Activated CD4-positive, alpha-beta T cell treated with anti-CD3 and anti-CD28 coated beads, Interleukin-2, Interleukin-6, amounts not matched to agents 100 ng/mL and 50 ng/mL, durations not matched to agents 16 hours and 8 hours (primary cell): ENCODE measurements at places on chromosomes 13 and 19.

- DNase-seq, result no peak
Observed at GRCh38 chr13:18948664-18949488, 232.7 kb downstream of the TUBA3C start.

- DNase-seq, result no peak
Observed at GRCh38 chr13:106529415-106530170, 5.9 kb downstream of the EFNB2 start.

- DNase-seq, result peak; percentile 25
Observed at GRCh38 chr13:32415019-32415418, 12.9 kb downstream of the N4BP2L1 start.

DNA sequence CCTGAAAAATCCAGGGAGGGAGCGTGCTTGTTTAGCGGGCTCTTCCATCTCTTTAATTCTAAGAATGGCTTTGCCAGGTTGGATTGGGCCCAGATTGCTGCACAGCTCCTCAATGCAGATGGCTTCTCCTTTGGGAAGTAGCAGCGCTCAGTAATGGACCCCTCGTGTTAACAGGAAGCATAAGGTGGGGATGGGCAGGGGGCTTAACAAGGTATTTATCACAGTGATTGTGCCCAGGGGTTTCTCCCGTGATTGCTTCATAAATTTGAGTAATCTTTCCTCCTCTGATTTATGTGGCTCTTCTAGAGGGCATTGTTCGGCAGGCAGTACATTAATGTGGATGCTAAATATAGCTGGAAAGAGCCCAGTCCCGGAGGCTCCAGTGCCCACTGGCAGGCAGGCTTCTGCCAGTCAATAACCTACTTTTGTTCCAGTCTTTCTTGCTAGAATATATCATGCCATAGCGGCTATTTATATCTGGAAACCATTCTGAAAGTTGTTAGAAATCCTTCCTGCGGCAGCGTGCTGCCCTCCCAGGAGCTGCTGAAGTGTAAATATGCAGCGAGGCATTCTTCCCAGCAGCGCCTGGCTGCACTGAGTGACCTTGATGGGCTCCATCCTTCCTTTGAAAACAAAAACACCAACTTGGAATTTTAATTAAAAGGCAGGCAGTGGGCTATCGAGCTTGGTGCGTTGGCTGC lies 65.0 kb downstream of the FGF9 start:
- no peak for DNase-seq

DNA sequence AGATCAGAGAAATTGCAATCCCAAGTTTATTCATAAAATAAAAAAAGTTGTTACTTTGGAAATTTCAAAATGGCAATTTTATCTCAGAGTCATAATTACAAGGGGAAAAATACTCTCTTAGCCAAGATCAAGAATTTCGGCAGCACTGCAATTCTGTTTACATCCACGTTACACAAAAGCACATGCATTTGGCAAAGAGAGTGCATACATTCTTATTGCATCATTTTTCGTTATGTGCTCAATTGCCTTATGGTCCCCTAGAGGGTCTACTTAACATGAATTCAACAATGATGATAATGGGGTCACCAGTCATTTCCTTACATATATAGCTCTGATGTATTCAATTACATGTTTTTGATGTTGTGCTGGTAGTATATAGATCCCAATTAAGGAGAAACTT lies 498.0 kb downstream of the DIAPH3 start:
- no peak for DNase-seq

GRCh38 chr13:25525884-25526283 lies 154.1 kb downstream of the ATP8A2 start:
- no peak for DNase-seq

- DNase-seq, result no peak
Observed at GRCh38 chr13:66585669-66586203, 644.4 kb downstream of the PCDH9 start.

GRCh38 chr13:99154064-99154463 lies 46.6 kb upstream of the UBAC2 start:
- no peak for DNase-seq

DNA sequence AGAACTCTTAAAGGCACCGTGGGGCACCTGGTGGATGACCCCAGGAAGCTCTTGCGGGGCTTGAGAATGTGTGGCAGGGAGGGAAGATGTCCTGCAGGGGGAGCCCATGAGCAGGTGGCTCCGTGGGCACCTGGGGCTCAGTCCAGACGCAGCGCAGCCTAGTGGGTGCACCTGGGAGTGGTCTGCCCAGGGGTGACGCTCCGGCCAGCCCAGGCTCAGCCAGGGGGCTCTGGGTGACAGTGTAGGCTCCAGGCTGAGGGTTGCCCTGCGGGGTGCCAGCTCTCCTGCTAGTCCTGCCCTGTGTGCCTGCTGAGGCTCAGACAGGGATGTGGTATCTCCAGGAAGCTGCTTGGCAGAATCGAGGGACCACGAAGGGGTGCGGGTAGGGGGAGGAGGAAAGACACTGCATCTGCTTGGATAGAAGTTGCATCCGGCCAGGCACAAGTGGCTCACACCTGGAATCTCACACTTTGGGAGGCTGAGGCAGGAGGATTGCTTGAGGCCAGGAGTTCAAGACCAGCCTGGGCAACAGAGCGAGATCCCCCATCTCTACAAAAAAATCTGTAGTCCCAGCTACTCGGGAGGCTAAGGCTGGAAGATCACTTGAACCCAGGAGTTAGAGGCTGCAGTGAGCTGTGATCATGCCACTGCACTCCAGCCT lies 15.0 kb upstream of the PGLS start:
- peak; percentile 91 for DNase-seq

- no peak for DNase-seq
Observed at GRCh38 chr13:50691176-50691680, 152.3 kb downstream of the DLEU7 start.

DNA sequence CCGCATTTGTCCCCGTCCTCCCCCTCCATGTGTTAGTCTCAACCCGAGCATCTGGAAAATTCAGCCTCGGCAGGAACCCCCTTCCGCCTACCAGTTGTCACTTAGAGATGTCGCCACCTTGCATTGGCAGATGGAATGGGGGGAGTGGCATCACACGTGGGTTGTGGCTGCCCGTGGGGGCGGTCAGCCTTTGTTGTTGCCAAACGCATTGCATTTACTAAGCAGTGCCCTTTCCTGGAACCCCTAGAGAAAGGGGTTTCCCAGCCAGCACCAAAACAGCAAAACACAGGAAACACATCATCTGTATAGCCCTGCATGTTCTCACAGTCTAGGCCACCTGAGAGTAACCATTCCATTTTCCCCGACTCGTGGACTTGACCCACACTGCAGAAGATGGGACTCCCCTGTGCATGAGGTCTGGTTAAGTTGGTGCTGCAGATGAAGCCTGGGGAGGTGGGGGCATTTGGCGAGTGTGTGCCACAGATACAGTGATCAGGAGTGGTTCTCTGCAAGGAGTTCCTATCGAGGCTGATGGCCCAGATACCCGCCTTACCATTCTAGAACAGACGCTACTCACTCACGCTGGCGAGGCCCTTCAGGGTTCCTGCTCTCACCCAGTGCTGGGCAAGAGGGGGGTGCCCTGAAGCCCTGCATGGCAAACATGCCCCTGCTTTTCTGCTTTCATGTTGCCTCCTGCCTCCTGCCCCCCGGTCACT lies 38.3 kb downstream of the TMED1 start:
- peak; percentile 93 for DNase-seq

DNA sequence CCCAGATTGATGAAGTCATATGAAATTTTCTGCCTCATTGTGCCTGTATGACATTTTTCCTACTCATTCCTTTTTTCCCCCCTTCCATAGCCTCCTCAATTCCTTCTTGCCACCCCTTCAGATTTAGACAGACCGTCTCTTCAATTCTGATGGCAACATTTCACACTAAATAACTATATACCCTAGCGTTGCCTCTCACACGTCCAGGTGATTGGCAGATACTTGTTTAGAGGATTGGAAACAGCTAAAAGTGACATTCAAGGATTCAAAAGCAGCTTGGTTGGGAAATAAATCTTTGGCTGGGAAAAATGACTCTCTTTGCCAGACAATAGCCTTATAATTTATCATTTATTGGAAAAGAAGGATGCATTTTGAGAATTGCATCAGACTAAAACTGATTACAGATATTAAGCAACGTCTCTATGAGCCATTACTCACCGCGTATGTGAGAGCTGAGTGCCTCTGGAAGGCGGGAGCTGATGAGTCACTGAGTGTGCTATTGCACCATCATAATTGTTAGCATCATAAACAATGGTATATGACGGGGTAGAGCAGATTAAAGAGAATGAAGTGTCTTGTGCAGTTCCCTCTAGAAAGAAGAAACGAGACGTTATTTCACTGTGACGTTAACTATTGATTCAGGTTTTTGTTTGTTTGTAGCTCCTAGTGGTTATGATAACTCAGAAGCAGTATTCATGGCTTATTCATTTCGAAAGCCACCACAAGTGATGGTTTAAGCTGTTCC lies 61.1 kb upstream of the FAM216B start:
- peak; percentile 68 for DNase-seq

DNA sequence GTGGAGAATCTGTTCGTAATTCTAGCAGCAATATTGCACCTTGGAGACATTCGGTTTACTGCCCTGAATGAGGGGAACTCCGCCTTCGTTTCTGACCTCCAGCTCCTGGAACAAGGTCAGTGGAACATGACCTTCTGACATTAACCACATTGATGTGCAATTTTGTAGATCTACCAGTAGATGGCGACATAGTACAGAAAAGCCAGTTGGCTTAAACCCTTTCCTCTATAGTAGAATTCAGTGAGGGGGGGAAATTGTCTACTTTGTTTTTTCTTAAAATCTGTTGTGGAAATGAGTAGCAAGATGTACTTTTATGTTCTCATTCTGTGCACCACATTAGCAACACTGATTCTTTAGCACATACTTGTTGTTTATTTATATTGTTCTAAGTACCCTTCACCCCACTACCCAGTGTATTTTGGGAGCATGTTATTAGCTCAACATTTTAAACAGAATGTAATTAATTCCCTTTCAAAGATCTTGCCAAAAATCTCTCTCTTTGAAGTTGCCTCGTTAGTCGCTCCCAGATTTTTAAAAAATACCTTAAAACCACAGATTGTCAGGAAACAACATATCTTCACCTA lies 332.2 kb downstream of the MYO16 start:
- DNase-seq, result peak; percentile 71

- peak; percentile 33 for DNase-seq
Observed at GRCh38 chr13:20525144-20525600, 485 bp downstream of the CRYL1 start.

- DNase-seq, result no peak
Observed at GRCh38 chr13:67143544-67144115, 86.5 kb downstream of the PCDH9 start.

DNA sequence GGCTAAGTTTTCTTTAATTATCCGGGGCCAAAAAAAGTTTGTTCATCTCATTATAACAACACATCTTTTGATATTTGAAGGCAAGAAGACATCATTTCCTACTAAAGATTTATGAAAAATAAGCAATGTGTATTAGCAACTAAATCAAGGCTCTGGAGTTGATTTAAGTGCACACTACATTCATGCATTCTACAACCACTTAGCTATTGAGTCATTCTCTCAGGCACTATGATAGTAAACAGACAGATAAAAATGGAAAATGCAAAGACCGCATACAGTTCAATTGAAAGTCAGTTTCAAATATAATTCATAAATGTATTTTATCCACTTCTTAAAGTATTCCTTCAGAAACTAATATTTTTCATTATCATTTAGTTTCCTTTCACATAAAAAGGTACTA lies 1395.2 kb downstream of the PCDH9 start:
- no peak for DNase-seq

GRCh38 chr13:29484236-29484635 lies 111.3 kb downstream of the SLC7A1 start:
- no peak for DNase-seq
